NCI-H187 treated with DMSO at 0.1 percent for 48 hours (cell line): ENCODE measurements at places on chromosomes 12 and 14.

- no peak for DNase-seq
Observed at GRCh38 chr14:89342049-89342448, 75.0 kb downstream of the FOXN3 start.

- no peak for DNase-seq
Observed at GRCh38 chr14:104350463-104351185, 212.2 kb downstream of the KIF26A start.

DNA sequence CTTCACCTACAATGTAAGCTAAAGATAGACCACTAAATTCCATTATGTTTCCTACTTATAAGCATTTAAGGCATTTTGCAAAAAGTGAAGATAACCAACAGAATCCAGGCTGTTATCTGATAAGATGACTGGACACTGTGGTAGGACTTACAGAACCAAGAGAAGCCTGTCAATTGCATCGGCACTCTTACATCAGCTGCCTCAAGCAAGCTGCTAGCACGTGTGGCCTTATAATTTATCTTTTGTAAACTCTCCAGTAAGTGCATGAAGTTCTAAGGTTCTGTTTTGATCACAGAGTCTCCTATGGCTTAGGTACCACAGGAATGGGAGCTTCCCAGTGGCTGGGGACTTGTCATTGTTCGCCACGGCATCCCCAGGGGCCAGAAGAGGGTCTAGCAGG, 88.7 kb downstream of the TRAFD1 start:
- DNase-seq: no peak

DNA sequence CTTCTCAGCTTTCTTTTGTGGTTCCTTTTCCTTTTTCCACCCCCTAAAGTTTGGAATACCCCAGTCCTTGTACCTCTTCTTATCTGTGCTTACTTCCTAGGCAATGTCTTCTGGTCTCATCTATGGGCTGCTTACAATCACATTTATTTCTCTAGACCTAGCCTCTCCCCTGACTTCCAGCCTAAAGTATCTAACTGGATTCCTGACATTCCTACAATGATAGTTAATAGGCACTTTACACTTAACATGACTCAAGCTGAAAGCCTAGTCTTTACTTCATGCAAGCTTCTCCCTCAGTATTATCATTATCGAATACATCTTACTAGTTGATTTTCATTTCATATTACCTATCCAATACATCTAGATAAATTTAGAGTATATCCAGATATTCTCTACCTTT, 21.2 kb downstream of the CLECL1 start:
- no peak for DNase-seq

GRCh38 chr12:121578230-121579189, 2.3 kb downstream of the KDM2B start:
- no peak for DNase-seq

DNA sequence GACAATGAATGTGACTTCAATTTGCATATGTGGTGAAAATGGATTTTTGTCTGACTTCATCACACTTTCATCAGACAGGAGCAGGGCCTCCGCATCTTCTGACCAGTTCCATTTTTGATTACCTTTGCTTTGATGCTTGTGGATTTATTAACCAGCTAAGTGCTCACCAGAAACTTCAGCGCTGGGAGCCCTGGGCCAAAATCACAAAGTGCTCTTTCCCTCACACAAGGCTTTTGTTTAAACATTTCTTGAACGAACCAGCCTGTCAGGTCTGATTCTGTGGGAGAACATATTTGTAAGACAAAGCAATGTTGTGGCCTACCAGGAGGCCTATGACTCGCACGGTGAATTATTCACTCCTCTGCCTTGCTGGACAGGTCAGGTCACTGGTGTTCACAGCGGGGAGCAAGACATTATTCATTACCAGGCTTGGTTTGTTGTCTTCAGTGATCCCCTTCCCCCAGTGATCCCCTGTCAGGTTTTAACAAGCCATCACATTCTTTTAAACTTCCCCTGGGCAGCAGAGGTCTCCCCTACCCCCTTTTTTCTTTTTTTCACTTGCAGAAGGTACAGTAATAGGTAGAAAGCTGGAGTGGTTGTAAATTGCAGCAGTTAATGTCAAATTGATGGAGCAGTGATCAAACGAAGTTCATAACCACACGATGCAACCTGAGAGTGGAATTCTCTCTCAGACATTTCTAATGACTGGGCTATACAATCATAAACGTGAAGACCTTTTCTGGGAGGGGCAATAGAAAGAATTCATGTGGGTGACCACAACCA, 167.5 kb upstream of the PRICKLE1 start:
- DNase-seq: no peak

DNA sequence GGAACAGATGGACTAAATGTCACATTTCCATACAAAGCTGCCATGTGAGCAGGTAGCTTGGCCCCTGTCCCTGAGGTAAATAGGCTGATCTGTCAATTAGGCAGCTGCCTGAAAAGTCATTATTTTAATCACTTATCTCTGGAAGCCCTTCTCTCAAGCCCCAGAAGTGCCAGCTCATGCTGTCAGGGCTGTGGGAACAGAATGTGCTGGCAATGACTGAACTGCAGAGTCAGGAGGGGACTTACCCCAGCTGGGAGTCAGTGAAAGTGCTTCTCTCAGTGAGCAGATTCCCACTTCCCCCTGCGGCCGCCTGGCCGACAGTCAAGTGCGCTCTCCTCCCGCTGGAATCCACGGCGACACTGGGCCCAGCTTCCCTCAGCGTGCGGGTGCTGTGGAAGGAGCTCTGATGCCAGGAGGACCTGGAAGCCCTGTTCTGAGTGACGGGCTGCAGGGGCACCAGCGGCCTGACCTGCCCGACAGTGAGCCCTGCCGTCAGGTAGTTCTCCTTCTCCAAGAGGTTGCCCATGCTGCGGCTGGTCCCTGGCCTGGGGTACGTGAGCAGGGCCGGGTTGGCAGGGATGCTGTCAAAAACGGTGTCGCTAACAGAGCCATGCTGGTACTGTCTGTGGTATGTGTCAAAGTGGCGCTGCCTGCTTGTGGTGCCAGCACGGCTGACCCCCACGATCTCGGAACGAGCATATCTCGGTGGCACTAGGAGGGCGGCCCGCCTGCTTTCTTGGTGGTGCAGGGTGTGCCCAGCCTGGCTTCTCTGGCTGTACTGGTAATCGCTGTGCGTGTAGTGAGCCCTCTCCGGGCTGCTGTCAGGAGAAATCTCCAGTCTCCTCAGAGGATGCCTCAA, 18.7 kb downstream of the PKP2 start:
- DNase-seq: no peak

GRCh38 chr14:32697704-32698103, 241.0 kb upstream of the NPAS3 start:
- DNase-seq: no peak

DNA sequence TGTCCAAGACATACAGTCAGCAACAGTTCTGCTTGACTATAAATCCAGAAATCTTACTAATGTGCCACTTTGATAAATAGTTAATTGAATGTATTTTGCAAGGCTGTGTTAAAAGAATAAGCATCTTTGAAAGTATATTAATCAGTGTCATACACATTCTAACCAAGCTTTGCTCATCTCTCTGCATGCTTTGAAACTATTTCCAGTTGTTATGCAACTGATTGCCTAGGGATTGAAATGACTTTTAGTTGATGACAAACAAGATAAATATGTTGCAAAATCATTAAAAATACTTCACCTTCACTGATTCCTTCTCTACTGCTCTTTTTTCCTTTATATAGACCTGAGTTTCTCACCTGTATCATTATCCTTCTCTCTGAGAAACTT, 91.3 kb downstream of the AEBP2 start:
- DNase-seq: no peak

DNA sequence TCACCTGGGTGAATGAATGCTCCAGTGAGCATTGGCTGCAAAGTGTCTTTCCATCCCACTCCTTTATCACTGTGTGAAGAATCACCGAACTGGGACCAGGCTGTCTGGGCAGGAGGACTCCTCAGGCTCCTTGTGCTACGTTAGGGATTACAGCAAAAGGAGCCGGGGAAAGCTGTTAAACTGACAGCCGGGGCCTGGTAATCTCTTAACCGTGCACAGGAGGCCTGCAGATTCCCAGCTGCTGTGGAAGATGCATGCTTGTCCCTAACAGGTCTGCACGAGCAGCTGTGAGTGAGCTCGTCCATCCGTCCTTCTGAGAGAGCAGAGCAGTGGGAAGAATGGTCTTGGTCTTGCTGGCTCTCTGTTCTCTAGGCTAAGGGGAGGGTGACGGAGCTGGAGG, 231.5 kb downstream of the AACS start:
- no peak for DNase-seq

DNA sequence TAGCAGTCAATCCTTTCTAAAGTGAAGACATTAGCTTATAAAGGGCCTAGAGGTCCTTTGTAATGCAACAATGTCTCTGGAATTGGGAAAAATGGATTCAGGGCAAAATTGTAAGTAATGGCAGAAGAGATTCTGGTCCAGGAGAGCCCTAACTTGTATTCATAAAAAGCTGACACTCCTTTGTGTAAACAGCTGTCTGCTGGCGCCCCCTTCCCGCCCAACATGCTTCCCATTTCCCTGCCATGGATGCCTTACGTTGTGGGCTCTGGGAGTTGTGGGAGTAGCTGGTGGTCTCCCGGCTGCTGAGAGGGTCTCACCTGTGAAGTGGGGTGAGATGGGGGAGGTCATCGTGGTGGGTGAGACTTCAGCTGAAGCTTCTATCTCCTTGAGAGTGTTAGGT, 2.3 kb downstream of the ACRBP start:
- no peak for DNase-seq

DNA sequence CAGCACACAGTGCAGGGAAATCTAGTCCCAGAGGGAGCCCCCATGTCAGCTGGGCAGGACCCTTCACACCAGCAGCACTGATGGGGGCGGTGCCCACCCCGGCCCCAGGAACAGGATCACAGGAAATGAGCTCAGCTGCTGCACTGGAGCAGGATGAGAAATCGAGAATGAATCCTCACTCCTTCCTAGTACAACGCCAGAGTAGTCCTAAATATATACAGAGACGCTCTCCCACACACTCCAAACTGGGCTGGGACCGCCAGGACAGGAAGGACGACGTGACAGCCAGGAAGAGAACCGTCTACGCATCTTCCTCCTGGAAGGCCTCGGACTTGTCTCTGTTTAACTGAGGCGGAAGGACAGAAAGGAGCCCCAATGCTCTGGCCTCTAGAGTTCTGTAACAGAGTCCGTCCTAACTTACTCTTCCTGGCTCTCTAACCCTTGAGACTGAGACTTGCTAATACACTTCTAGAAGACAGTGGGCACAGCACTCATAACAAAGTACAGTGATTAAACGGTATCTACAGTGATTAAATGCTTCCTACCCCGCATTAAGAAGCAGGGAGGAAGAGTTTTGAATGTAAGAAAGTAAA, 33.4 kb downstream of the CDC42BPB start:
- no peak for DNase-seq

GRCh38 chr12:124771462-124772288, 92.0 kb downstream of the SCARB1 start:
- DNase-seq: peak; percentile 43

GRCh38 chr12:32727237-32727636, 28.5 kb downstream of the YARS2 start:
- DNase-seq: no peak

DNA sequence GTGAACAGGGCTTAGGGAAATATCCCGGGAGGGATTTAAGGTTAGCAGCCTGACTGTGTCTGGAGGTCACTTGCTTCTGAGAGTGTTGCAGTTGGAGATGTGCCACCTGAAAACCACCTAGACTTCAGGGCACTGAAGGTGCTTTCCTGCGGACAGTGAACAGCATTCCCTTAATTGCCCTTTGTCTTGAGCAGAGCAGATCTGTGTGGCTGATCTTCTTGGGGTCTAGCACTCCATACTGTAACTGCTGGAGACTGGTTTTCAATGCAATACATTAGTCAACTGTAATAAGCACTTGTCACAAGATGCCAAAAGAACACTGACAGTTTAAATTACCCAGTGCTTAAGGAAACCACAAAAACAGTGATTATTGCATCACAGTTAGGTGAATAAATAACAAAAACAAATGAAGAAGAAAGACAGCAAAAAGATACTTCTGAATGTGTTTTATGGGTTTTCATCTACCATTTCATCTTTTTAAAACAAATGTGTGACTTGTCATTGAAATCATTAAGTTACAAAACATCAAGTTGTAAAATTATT, 111.8 kb downstream of the PRIMA1 start:
- DNase-seq: no peak

- no peak for DNase-seq
Observed at GRCh38 chr14:31212893-31213292, 5.3 kb upstream of the HECTD1 start.

GRCh38 chr14:49966304-49966809, 73.5 kb downstream of the ARF6 start:
- no peak for DNase-seq

- DNase-seq: no peak
Observed at GRCh38 chr12:2395354-2395977, 342.7 kb downstream of the CACNA1C start.

GRCh38 chr14:30444451-30444850, 114.5 kb upstream of the G2E3 start:
- DNase-seq: no peak

- no peak for DNase-seq
Observed at GRCh38 chr14:58287607-58288042, 10.7 kb upstream of the ARID4A start.

DNA sequence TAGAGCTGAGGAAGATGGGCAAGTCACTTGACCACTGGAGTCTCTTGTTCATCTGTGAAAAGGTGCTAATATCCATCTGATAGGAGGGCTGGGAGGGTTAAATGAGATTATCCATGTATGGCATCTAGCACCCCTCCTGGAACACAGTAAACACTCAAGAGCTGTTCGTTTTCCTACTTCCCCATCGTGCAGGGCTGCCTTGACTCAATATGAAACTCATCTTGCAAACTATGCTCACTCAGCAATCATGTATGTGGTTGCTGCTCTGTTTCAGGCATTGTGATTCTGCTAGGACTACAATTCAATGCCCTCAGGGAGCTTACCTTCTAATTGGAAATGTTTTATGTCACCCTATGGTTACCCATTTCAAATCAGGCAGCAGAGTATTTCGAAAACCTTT, 395.6 kb downstream of the BCAT1 start:
- no peak for DNase-seq

DNA sequence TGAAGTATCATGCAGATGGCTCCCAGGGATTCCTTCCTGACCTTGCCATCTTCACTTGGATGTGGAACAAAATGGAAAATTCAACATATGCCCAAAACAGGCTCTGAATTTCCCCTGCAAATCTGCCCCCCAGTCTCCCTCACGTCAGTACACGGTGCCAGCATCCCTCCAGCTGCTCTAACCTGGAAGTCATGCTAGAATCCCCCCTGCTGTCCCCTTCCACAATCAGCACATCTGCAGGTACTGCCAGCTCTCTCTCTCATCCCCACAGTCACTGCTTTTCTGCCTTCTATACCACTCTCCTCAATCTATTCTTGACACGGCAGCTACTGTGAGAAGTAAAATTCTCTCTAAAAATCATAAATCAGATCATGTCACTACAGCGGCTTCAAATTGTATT, 21.6 kb downstream of the GALNT6 start:
- DNase-seq: no peak

- no peak for DNase-seq
Observed at GRCh38 chr14:68363843-68364767, 428.8 kb downstream of the ZFP36L1 start.
